ENCODE measurements at places on chromosomes 3 and 15. TPM values are rescaled to one million over a fixed set of nuclear protein-coding genes. Genes with fewer than 3 reads are reported as not detected.

The SYNPR gene
- total RNA-seq, result 2.3 TPM

The TMEM45A gene
- 9.6 TPM for total RNA-seq

- DNase-seq, result no peak
Observed at GRCh38 chr3:117892431-117892841, 1142.2 kb downstream of the IGSF11 start.

- DNase-seq, result no peak
Observed at GRCh38 chr15:61383421-61383820, 154.3 kb upstream of the RORA start.

GRCh38 chr3:52299879-52300611 lies 12.4 kb downstream of the GLYCTK start:
- DNase-seq, result no peak

- no peak for DNase-seq
Observed at GRCh38 chr15:69145694-69146492, 14.5 kb upstream of the GLCE start.
